ENCODE measurements at places on chromosomes 2 and 18.

GRCh38 chr2:61410185-61410584 is 60.7 kb downstream of the USP34 start:
- no peak for DNase-seq

- DNase-seq = no peak
Measured at GRCh38 chr2:29075894-29076705, 1.8 kb upstream of the PCARE start.

DNA sequence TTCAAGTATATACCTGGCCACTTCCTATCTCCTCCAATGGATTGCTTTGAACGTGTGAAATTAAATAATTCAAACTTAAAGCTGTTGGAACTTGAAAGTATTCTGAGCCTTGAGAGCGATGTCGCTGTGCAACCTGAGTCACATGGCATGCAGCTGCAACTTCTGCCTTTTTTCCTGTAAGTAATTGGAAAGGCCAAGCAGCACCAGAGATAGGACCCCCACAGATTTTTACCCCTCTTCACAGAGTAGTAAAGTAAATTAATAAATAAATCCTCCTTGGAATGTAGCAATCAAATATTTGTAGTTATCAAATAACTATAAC is 3.2 kb upstream of the RNF149 start:
- no peak for DNase-seq

DNA sequence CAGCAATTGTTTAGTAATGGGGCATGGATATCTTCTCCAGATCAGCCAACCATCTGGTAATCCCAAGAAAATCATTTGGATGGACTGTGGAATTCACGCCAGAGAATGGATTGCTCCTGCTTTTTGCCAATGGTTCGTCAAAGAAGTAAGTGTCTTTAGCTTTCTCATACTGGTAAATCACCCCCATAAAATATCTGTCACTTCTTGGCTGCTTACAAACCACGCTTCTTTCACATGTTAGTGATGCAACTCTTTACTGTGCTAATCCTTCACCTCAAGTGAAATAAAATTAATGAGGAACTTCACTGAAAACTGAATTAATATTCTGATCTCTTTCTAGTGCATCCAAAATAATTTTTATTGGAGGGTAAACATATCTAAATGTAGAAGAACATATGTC is 18.9 kb downstream of the CPO start:
- DNase-seq = no peak

DNA sequence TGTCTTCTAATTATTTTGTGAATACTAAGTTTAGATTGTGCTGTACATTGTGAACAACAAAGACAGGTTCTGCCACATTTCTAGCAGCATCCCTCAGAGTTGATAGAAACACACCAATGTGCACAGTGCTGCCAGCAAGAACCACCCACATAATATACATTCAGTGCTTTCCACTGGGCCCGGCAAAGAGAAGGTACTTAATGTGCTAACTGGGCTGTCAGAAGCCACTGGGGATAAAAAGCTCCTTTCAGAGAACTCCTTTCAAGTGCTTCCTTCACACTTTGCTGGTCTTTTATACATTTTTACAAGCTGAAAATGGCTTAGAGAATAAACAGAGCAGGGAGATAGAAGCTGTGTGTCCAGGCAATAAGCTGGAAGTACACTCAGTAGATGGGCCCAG is 58.0 kb upstream of the CAPN13 start:
- no peak for DNase-seq

- DNase-seq = no peak
Measured at GRCh38 chr2:66571918-66572317, 137.0 kb downstream of the MEIS1 start.
